ENCODE measurements at places on chromosomes 3 and 15.

DNA sequence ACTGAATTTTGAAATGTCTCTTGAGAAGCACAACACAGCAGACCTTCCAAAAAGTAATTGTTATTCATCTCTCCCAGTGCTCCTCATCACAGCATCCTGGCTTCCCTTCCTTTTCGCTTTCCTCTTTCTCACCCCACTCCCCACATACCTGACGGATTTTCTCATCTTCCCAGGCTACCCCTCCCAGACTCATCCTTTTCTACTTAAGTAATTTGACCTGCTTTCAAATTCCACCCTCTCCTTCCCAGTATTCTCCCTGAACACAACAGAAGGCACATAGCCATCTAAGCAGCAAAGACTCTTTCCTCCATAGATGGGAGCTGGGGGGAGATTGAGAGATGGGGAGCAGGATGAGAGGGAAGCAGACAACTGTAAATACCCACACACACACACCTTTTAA is 187.1 kb upstream of the STT3B start:
- DNase-seq: no peak

DNA sequence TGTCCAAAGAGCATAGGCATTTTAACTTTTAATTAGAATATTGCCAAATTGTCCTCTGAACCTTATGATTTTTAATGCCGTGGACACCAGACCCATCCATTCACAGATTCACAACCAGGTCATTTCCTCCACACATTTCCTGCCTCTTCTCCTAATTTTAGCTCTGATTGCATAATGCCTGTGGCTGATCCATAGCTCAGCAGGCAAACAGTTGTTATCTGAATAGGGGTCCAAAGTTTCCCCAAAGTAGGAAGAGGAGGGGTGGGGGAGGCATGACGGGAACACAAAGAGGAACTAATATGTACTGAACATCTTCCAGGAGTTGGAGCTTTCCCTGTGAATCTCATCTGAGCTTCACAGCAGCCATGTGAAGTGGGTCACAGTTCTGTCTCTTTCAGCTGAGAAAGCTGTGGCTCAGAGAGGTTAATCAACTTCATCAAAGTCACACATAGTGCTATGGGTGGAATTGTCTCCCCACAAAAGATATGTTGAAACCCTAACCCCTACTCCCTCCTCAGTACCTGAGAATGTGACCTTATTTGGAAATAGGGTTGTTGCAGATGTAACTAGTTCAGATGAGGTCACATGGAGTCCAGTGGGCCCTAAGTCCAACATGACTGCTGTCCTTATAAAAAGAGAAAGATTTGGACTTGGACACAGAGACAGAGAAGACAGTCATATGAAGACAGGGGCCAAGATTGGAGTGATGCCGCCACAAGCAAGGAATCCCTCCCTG is 106.7 kb upstream of the AGBL1 start:
- no peak for DNase-seq

- DNase-seq: peak; percentile 21
Measured at GRCh38 chr15:89112341-89112971, 24.2 kb downstream of the ABHD2 start.

DNA sequence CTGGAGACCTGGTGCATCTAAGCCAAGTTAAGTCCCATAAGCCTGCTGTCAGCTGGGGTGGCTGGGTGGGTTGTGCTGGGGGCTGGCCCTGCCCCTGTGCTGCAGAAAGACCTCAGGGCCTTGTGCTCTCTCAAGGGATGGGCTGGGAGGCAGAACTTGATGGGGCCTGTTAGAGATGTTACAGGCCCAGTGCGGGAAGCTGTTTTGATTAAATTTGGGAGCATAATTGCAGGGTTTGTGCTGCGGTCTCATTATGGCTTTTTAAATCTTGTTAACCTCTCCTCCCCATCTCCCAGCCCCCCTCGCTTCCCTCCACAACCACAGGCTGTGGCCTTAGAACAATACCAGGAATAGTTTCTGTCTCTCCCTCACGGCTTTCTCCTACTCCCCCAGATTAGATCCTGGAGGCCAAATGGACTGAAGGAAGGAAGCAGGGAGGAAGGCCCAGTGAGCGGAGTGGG is 87.6 kb upstream of the TLE3 start:
- DNase-seq: peak; percentile 67

DNA sequence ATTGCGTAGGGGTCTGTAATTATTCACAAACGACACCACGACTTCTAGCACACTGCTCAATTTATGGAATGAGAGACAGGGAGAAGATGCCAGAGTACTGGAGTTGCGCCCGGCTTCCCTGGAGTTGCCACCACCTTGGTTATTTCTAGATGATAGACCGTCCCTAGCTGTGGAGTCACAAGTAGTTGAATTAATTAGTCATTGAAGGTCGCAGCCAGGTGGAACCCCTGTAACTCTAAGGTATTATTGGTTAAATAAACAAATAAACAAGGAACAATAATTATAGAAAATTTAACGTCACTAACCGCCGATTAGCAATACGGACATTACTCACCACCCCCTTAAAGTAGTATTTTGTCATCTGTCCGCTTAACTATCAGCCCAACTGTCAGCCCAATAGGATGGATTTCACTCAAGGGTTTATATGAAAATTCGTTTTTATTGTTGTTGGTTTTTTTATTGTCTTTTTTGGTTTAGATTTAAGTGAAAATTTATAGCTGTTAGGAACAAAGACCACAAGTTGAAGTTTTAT is 911 bp upstream of the AZI2 start:
- no peak for DNase-seq

- peak; percentile 46 for DNase-seq
Measured at GRCh38 chr15:67521783-67522568, 1.0 kb downstream of the C15orf61 start.

- no peak for DNase-seq
Measured at GRCh38 chr15:59550956-59551355, 60.6 kb upstream of the GCNT3 start.

GRCh38 chr3:145070795-145071194 is 1090.2 kb downstream of the PLOD2 start:
- DNase-seq: no peak

DNA sequence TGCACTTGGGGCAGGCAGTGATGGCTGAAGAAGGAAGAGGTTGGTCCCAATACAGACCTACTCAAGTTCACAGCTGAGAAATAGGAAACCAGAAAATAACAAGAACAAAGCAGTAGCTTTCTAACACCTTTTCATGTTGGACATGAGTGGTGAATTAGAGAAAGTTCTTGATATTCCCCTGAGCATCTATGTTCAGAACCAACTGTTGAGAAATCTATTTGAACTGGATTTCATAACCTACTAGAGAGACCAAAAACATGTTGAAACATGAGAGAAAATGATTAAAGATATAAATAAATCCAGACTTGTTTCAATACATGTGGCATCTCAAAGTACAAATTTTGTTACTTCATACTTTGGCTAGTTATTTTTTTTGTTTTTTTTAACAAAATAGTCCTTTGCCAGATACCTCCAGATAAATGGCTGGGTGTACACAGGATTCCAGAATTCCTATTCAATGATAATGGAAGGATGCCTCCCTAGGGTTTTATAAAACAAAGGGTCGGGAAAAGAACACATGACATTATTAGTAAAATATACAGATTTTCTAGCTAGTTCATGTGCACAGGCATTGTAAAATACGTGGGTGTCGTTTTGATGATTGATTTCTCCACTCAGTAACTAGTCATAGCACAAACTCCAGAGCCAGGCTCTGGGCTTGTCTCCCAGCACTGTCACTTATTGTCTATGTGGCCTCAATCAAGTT is 34.4 kb upstream of the TNFSF10 start:
- no peak for DNase-seq

- no peak for DNase-seq
Measured at GRCh38 chr15:24752354-24752753, 76.8 kb downstream of the NPAP1 start.

- no peak for DNase-seq
Measured at GRCh38 chr3:43733459-43734384, 43.0 kb downstream of the ABHD5 start.

DNA sequence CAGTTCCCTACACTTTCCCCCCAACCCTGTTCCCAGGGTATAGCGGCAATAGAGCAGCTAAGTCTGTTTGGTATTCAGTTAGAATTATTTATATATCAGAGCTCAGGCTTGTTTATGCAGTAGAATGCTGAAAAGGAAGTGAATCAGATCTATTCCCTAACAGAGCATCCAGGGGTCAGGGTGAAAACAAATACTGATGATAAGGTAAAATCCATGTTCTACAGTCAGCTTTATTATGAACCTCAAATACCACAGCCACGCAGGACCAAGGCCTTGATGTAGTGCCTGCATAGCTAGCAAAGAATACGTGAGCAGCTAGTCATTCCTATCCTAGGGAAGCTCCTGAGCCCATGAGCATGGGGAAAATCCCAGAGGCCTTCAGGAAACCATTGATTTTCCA is 229.7 kb upstream of the ICE2 start:
- no peak for DNase-seq

- DNase-seq: no peak
Measured at GRCh38 chr15:70095408-70096214, 2.1 kb downstream of the TLE3 start.

DNA sequence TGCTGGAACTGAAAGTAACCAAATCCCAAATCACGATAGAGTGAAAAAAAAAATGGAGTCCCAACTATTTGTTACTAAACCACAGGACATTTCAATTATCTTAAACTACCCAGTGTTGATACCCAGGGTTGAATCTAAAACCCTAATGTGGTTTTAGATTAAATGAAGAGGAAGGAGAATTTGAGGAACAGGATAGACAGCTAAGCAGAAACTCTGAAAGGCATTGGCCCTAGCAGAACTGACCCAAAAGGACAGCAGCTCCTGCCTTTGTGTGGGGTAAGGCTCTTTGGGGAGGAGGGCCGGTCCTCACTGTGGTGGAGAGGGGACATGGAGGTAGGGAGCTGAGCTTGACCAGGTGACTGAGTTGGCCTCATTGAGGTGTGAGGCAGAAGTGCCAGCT is 30.7 kb upstream of the SNRK start:
- no peak for DNase-seq

DNA sequence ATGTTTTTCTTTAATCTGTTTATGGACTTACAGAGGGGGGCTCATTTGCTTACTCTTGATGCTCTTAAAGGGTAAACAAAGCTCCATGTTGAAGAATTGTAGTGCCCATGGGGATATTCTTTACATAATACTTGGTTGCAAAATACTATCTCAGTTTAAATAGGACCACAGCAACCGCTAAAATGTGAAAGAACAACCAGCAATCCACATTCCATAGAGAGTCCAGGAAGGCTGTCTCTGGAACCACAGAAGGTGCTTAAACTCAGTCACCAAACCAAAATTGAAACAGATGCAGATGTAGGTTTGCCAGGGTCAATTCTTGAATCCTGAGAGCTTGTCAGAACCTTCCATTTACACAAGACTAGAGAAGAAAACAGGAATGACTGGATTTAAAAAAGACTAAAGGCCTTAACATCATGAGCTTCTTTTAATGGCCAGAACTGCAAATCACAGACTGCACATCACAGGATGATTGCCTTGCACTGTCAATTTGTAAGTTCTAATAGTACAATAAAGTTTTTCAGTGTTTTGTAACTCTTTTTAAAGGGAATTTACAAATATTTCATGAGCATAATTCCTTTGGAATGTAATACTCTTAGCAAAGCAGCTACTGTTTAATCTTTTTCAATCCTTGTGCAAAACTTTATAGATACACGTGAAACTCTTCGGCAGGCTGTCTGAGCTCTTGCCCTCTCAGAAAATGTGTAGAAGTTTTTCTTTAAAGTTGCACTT is 661.6 kb downstream of the SI start:
- DNase-seq: no peak

DNA sequence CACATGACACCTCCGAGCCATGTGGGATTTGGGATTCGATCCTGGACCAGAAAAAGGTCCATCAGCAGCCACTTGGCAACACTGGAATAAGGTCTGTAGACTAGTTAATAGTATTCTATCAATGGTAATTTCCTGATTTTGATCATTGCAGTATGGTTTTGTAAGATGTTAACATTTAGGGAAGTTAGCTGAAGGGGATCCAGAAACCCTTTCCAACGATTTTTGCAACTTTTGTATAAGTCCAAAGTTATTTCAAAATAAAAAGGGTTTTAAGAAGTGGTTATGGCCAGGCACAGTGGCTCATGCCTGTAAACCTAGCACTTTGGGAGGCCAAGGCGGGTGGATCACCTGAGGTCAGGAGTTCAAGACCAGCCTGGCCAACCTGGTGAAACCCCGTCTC is 10.2 kb downstream of the BDH1 start:
- DNase-seq: no peak

DNA sequence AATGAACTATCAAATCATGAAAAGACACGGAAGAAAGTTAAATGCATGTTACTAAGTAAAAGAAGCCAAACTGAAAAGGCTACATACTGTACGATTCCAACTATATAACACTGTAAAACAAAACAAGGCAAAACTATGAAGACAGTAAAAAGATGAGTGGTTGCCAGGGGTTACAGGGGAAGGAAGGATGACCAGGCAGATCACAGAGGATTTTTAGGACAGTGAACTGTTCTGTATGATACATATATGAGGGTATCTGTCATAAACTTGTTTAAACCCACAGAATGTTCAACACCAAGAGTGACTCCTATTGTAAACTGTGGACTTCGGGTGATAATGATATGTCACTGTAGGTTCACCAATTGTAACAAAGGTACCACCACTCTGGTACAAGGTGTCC is 60.6 kb downstream of the CHSY1 start:
- DNase-seq: no peak

GRCh38 chr3:109973733-109974132 is 636.4 kb upstream of the DPPA4 start:
- DNase-seq: no peak

DNA sequence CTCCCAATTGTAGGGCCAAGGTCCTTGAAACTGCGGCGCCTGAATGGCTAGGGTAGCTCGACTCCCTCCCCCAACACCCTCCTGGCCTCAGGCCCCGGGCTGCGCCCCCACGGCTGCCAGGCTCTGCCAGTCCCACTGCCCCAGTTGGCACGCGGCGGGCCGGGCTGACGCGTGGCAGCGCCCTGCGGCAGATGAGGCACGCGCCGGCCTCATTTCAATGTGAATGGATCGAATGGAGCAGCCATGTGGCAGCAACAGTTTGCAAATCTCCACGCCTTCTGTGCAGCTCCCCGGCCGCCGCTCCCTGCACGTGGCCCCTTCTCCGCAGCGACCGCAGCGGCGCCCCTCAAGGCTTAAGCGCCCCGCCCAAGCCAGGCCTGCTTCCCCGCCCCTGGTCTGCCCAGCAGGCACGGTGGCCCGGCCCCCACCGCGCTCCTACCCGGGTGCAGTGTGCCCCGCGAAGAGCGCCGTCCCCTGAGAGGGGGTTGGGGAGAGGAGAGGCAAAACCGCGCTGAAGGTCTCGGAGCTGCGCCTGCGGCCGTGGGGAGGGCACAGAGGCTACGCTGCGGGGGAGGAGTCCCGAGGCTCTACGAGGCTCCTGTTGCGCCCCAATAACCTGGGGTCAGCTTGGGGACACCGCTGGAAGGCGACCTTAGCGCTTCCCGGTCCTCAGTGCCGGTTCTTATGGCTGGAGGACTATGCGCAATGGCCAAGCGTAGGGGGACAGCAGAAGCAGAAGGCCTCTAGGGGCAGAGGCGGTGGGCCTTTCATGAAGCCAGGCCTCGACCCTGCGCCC is 3.1 kb upstream of the DLL4 start:
- no peak for DNase-seq

- no peak for DNase-seq
Measured at GRCh38 chr3:124731760-124732159, 1.5 kb downstream of the UMPS start.

GRCh38 chr3:98966862-98967546 is 65.5 kb upstream of the DCBLD2 start:
- DNase-seq: no peak

All from kidney glomerular epithelial cell (primary cell).